Astrocyte of the cerebellum (primary cell): ENCODE measurements at places on chromosomes 7 and 10.

DNA sequence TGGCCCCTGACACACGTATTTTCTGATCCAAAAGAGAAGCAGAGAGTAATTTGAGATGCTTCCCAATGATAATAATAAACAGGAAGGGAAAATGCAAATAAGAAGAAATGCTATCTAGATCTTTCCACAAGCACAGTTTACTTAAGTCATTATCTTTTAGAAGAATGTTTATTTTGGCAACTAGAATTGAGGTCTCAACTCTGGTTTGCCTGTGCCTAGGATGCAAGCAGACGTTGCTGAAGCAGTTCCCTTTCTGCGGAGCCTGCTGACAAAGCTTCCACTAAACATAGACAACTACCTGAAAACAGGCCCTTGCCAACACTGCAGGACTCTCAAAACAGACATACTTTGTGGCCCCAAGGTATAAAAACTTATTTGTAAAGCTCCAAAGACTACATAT, 315.8 kb upstream of the POM121L12 start:
- no peak for DNase-seq

GRCh38 chr7:4713183-4713784, 31.2 kb downstream of the FOXK1 start:
- peak; percentile 57 for DNase-seq

GRCh38 chr10:75640803-75641202, 209.4 kb downstream of the LRMDA start:
- DNase-seq: no peak

GRCh38 chr7:73901231-73901822, 40.4 kb downstream of the TMEM270 start:
- no peak for DNase-seq

DNA sequence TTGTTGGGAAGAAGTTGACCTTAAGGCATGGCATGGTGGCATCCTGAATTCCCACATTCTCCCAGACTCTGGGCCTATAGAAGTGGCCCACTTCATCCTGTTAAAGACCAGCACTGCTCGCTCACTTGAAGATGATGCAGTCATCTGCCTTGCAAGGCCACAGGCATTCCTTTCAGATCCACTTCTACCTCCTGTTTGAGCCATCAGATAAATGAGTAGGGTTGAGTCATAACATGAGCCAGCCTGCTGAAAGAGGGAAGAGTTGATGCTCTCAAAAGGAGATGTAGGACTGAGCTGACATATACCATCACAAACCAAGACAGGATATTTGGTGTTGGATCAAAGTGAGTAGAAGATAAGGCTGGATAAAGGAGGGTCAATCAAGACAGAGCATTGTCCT, 1.5 kb upstream of the EBLN1 start:
- DNase-seq: no peak

- DNase-seq: no peak
Observed at GRCh38 chr7:100380196-100380595, 6.9 kb downstream of the PILRA start.

DNA sequence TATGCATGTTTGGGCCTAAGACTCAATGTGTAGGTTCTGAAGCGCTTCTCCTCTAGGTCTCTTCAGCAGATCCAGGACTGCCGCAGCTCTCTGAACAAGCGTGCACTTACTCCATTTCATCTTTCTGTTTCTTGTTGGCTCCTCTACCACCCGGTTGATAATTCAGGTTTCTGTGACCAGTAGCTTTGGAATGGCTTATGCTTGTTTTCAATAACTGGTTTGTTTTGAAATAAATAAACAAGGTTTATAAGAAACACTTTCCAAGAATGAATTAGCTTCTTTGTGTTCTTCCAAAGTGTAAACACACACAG, 1.5 kb downstream of the MDFIC start:
- DNase-seq: no peak

- no peak for DNase-seq
Observed at GRCh38 chr10:99233689-99234037, 2.0 kb downstream of the HPSE2 start.

DNA sequence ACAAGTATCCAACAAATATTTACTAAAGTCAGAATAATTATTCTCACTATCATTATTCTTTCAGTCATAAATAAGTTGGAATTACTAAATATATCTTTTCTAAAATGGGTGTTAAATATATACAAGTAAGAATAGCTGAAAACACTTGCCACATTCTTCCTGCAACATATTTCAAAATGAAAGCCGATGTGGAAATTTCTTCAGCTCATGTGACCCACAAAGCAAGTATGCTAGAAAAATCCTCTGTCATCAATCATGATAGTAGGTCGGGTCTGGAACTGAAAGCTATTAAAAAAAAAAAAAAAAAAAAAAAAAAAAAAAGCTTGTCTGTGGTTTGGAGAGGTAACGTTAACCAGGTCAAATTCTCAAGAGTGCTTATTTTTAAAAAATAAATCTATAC, 344.7 kb downstream of the NEBL start:
- DNase-seq: no peak

DNA sequence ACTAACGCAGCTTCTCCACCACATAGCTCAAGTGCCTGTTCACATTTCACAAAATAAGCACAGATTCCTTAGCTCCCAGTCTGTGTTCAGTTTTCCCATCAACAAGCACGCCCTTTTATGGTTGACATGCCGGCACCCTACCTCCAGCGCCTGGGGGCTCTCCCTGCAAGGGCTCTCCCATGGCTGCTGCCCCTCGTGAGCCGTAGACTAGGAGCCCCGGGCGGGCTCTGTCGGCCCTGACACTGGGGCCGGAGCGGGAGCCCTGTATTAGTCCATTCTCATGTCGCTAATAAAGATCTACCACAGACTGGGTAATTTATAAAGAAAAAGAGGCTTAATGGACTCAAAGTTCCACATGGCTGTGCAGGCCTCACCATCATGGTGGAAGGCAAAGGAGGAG, 34.0 kb upstream of the PRKAR1B start:
- DNase-seq: no peak

GRCh38 chr7:114392686-114393085, 21.9 kb upstream of the FOXP2 start:
- DNase-seq: no peak

GRCh38 chr7:129804890-129805719, 147.7 kb downstream of the UBE2H start:
- no peak for DNase-seq

- no peak for DNase-seq
Observed at GRCh38 chr10:71023704-71024283, 135.4 kb upstream of the PCBD1 start.

DNA sequence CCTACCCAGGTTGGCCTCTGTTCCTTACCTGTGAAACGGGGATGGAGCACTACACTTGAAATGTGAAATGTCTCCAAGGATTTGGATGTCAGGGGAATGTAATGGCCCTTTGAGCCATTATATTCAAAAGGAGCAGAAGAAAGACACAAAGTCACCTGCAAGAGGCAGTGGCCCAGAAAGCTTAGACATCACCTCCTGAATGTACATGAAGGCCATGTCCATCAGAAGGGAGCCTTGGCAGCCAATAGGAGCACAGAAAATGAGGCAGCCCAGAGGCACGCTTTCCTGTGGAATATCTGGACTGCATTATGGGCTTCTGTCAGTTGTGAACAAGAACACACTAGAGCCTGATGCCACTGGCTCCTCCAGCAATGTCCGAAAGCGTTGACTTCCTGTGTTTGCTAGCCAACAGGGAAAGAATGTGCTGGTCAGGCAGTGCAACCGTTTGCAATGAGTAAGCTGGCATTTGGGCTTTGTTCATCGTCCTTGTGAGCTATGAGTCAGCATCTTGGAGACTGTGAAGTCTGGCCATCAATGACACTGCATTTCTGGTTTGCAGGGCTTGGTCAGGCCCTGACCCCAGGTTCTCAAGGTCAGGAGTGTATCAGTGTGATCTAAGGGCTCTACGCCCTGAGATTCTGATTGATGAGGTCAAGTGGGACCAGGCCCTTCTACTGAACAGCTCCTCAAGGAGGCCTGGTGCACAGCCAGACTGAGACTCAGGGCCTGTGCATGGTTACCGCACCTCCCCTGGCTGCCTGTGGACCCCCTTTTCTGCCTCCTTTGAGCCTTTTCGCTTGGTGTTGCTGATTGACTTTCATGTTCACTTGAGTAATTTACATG, 222.4 kb downstream of the RPS24 start:
- DNase-seq: peak; percentile 88

GRCh38 chr10:89845541-89846280, 144.3 kb downstream of the KIF20B start:
- DNase-seq: peak; percentile 15

DNA sequence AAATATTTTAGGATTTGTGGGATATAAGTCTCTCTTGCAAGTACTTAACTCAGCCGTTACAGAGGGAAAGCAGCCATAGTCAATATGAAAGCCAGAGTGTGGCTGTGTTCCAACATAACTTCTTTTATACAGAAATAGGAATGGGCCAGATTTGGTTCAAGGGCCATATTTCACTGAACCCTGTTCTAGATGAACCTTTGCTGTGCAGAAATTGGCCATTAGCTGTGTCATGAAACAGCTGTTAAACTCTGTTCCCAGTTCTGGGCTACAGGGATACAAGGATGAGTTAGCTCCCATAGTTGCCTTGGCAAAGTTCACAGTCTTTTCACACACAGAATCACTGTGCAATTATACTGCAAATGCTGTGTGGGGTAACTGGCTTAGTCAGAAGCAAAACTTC, 213.9 kb upstream of the LRRN3 start:
- no peak for DNase-seq

- DNase-seq: peak; percentile 85
Observed at GRCh38 chr7:135281363-135281949, 47.8 kb downstream of the STRA8 start.

- no peak for DNase-seq
Observed at GRCh38 chr7:13321316-13321715, 633.9 kb downstream of the ARL4A start.
